Bronchial epithelial cell (primary cell): ENCODE measurements at places on chromosomes 5 and 9. TPM values are rescaled to one million over a fixed set of nuclear protein-coding genes. Genes with fewer than 3 reads are reported as not detected.

PCDHA10 gene
- total RNA-seq: under 0.01 TPM in 2 replicates

PCDHB9 gene
- total RNA-seq: under 0.01 TPM in 1 of 2 replicates, not detected in the other

MYMK gene
- total RNA-seq: not detected in 2 replicates

ECSCR gene
- not detected in 2 replicates for total RNA-seq

TMEM250 gene
- 67.9 and 78.2 TPM in 2 replicates for total RNA-seq

TGFBI gene
- 211 and 218 TPM in 2 replicates for total RNA-seq

PCDHGA3 gene
- under 0.01 and 0.13 TPM in 2 replicates for total RNA-seq

DBH gene
- total RNA-seq: not detected in 2 replicates

ARAP3 gene
- total RNA-seq: 3.7 and 4.0 TPM in 2 replicates

LCN2 gene
- 48.4 and 110 TPM in 2 replicates for total RNA-seq

NDFIP1 gene
- 16.8 and 29.8 TPM in 2 replicates for total RNA-seq

CCDC183 gene
- total RNA-seq: under 0.01 and 0.38 TPM in 2 replicates

PPP2R2B gene
- total RNA-seq: under 0.01 TPM in 1 of 2 replicates, not detected in the other

TAF11L10 gene
- not detected in 2 replicates for total RNA-seq

HMCN2 gene
- total RNA-seq: under 0.01 TPM in 2 replicates

PCDHGB2 gene
- under 0.01 and 0.26 TPM in 2 replicates for total RNA-seq

AQP7 gene
- not detected in 2 replicates for total RNA-seq

PCDHA5 gene
- 0.13 TPM in 1 of 2 replicates, not detected in the other for total RNA-seq

OSMR gene
- 36.9 and 40.7 TPM in 2 replicates for total RNA-seq

ANXA2R gene
- 0.26 TPM in 2 replicates for total RNA-seq

ANKRD34B gene
- total RNA-seq: not detected in 2 replicates

LURAP1L gene
- total RNA-seq: 43.7 and 56.5 TPM in 2 replicates

SLCO4C1 gene
- total RNA-seq: under 0.01 and 0.38 TPM in 2 replicates

CDX1 gene
- not detected in 2 replicates for total RNA-seq

ZNF462 gene
- total RNA-seq: 8.2 and 8.3 TPM in 2 replicates

IFT74 gene
- 6.8 and 16.0 TPM in 2 replicates for total RNA-seq

TNC gene
- 124 and 204 TPM in 2 replicates for total RNA-seq

AK1 gene
- 19.0 and 54.0 TPM in 2 replicates for total RNA-seq

ALDOB gene
- 0.13 TPM in 1 of 2 replicates, not detected in the other for total RNA-seq

C5orf47 gene
- total RNA-seq: under 0.01 and 0.13 TPM in 2 replicates

ARID3C gene
- 0.26 TPM in 1 of 2 replicates, not detected in the other for total RNA-seq

PCDHB12 gene
- 0.13 TPM in 1 of 2 replicates, not detected in the other for total RNA-seq

AGXT2 gene
- total RNA-seq: not detected in 2 replicates

OR1Q1 gene
- not detected in 2 replicates for total RNA-seq

SPINK5 gene
- 8.4 and 151 TPM in 2 replicates for total RNA-seq

ADGRD2 gene
- 0.38 TPM in 1 of 2 replicates, not detected in the other for total RNA-seq

TMC1 gene
- 1.0 TPM in 1 of 2 replicates, not detected in the other for total RNA-seq

LCN1 gene
- total RNA-seq: not detected in 2 replicates

HAVCR1 gene
- not detected in 2 replicates for total RNA-seq

CDH10 gene
- total RNA-seq: not detected in 2 replicates

PALM2AKAP2 gene
- total RNA-seq: 1.3 and 5.0 TPM in 2 replicates

PLEKHG4B gene
- total RNA-seq: not detected in 2 replicates

CDH9 gene
- not detected in 2 replicates for total RNA-seq

TAF1L gene
- total RNA-seq: under 0.01 TPM in 1 of 2 replicates, not detected in the other

EXOSC3 gene
- 25.8 and 37.0 TPM in 2 replicates for total RNA-seq
